Ascending aorta (tissue), 2 donors: ENCODE measurements at places on chromosomes 13 and 19.

GRCh38 chr13:21637296-21637695, 33.3 kb upstream of the MICU2 start:
- no peak overlapping the region for H3K27ac ChIP-seq
- H3K36me3 ChIP-seq = no peaks in the 10 kb centered on the region
- no peaks in the 10 kb centered on the region for H3K27me3 ChIP-seq
- H3K4me3 ChIP-seq = no peak overlapping the region

- H3K27ac ChIP-seq = no peak overlapping the region
- H3K27me3 ChIP-seq = no peaks in the 10 kb centered on the region
- DNase-seq = no peak
- no peaks in the 10 kb centered on the region for H3K4me1 ChIP-seq
- H3K36me3 ChIP-seq = no peaks in the 10 kb centered on the region
- H3K4me3 ChIP-seq = no peak overlapping the region
These were observed 153.5 kb downstream of the STK24 start for GRCh38 chr13:98423417-98423816.

GRCh38 chr13:30354493-30355383, 47.4 kb upstream of the KATNAL1 start:
- no peaks in the 10 kb centered on the region for H3K36me3 ChIP-seq
- no peaks in the 10 kb centered on the region for H3K4me1 ChIP-seq
- no peaks in the 10 kb centered on the region for H3K27me3 ChIP-seq
- H3K4me3 ChIP-seq = no peak overlapping the region

DNA sequence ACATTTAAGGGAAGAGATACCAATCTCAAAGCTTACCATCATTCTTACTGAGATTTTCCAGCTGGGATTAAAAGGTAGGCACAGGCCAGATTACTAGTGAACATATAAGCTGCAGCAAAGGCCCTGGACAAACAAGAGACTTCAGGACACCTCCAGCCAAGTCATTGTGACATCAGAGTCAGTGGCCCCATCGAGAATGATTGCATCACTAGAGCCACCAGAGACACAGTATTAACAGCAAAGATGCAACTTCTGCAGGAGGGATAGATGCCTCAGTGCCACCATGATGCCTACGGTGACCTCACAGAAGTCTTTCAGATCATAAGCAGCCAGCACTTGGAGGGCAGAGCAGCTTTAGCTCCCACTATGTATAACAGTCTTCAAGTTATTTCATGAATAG, 8.6 kb downstream of the RUBCNL start:
- no peaks in the 10 kb centered on the region for H3K27me3 ChIP-seq
- H3K4me3 ChIP-seq = no peak overlapping the region
- H3K4me1 ChIP-seq = no peaks in the 10 kb centered on the region
- no peak overlapping the region for H3K27ac ChIP-seq
- no peak for DNase-seq
- no peaks in the 10 kb centered on the region for H3K36me3 ChIP-seq

DNA sequence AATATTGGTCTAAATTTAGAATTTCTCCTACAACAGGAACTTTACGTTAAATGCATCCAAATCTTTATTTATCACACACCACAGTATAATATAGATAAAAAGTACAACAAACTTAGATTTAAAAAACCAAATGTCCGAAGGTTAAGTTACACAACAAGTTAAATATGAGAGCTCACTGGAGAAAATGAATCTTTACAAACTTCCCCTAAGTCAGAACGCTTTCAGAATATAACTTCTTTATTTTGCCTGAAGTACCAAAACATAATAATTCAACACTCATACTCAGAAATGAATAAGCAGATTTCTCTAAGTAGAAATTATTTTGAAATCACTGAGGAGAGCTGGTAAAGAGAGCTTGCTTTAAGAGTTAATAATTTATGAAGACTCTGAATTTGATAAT, 33.8 kb downstream of the TSC22D1 start:
- H3K4me1 ChIP-seq = peaks cover 8% of the 10 kb centered on the region
- no peak overlapping the region for H3K27ac ChIP-seq
- no peak overlapping the region for H3K4me3 ChIP-seq
- H3K27me3 ChIP-seq = no peaks in the 10 kb centered on the region

DNA sequence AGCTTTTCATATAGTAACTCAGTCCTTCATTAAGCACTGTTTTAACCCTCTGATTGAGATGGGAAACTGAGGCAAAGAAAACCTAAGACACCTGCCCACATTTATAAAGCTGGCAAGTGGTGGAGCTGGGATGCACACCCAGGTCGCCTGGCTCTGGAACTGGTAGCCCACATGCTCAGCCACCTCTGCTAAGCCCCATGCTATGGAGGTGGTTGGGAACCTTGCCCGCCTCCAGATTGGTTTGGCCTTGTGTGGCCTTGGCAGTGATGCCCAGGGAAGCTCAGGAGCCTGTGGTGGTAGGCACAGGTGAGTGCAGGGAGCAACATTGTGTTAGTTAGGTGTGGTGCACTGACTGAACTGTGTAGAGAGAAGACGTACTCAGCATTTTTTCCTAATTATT, 370.2 kb downstream of the MTUS2 start:
- no peak for DNase-seq
- no peaks in the 10 kb centered on the region for H3K27me3 ChIP-seq
- H3K4me3 ChIP-seq = no peak overlapping the region
- H3K27ac ChIP-seq = no peak overlapping the region
- H3K4me1 ChIP-seq = no peaks in the 10 kb centered on the region

GRCh38 chr19:58196901-58197616, 14.2 kb downstream of the ZNF274 start:
- H3K27me3 ChIP-seq = no peaks in the 10 kb centered on the region
- no peak overlapping the region for H3K27ac ChIP-seq
- no peak for DNase-seq
- peaks cover 98% of the 10 kb centered on the region for H3K36me3 ChIP-seq
- H3K4me1 ChIP-seq = no peaks in the 10 kb centered on the region
- H3K4me3 ChIP-seq = no peak overlapping the region

DNA sequence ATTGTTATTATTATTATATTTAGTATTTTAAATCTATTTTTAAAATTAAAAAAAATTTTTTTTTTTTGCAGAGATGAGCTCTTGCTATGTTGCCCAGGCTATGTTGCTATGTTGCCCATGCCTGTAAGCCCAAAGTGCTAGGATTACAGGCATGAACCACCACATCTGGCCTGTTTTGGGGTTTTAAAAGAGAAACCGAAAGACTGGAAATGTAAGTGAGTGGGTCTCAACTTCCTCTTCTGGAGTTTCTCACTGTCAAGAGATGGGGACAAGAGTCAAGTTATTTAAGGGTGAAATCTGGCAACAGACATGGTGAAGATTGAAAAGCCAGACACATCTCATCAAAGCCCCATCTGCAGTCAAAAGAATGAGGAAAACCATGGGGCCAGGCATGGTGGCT, 4.2 kb upstream of the OR7G3 start:
- no peak overlapping the region for H3K4me3 ChIP-seq
- H3K4me1 ChIP-seq = no peaks in the 10 kb centered on the region
- no peak overlapping the region for H3K27ac ChIP-seq

GRCh38 chr13:100689191-100689590, 14.6 kb upstream of the TMTC4 start:
- no peaks in the 10 kb centered on the region for H3K27me3 ChIP-seq
- DNase-seq = no peak
- H3K4me1 ChIP-seq = no peaks in the 10 kb centered on the region

- H3K36me3 ChIP-seq = peaks cover 19% of the 10 kb centered on the region
- H3K27ac ChIP-seq = no peak overlapping the region
- no peaks in the 10 kb centered on the region for H3K27me3 ChIP-seq
- H3K4me3 ChIP-seq = no peak overlapping the region
These were observed 1.5 kb downstream of the SCAF1 start for GRCh38 chr19:49643466-49643865.
